Glutamatergic neuron (in vitro differentiated cells): ENCODE measurements at places on chromosomes 13 and 19. TPM values are rescaled to one million over a fixed set of nuclear protein-coding genes. Genes with fewer than 3 reads are reported as not detected.

Gene PGLYRP1
- total RNA-seq = not detected

Gene PCP2
- total RNA-seq = not detected

Gene PCDH17
- total RNA-seq = 51.8 TPM

Gene C19orf67
- 0.71 TPM for total RNA-seq

Gene NALCN
- total RNA-seq = 0.81 TPM

Gene MCEMP1
- total RNA-seq = not detected

Gene PTGIR
- 0.27 TPM for total RNA-seq

Gene SIGLEC8
- total RNA-seq = not detected

Gene QPCTL
- total RNA-seq = 2.6 TPM

Gene FUT1
- 4.4 TPM for total RNA-seq

DNA sequence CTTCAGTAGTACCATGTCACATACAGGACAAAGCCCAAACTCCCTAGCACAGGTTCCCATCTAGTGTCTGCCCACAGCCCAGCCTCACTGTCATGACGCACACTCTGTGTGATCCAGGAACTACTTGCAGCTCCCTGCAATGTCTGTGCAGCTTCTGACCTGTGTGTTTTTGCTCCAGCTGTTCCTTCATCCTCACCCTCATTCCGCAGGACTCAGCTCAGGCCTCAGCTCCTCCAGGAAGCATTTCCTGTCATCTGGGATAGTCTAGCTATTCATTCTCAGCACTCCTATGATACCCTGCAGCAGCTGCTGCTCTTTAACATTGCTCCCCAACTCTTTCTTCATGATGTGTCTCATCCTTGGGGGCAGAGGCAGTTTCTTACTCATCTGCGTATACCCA, 56.1 kb downstream of the ENOX1 start:
- peaks cover 1% of the 10 kb centered on the region for H3K27me3 ChIP-seq
- no peaks in the 10 kb centered on the region for H3K4me1 ChIP-seq
- H3K27ac ChIP-seq = no peak overlapping the region
- no peak for DNase-seq

GRCh38 chr13:21238267-21238666, 61.8 kb downstream of the MRPL57 start:
- no peak overlapping the region for H3K27ac ChIP-seq
- DNase-seq = no peak
- no peak overlapping the region for H3K4me3 ChIP-seq
- H3K4me1 ChIP-seq = no peaks in the 10 kb centered on the region
- H3K36me3 ChIP-seq = no peaks in the 10 kb centered on the region

DNA sequence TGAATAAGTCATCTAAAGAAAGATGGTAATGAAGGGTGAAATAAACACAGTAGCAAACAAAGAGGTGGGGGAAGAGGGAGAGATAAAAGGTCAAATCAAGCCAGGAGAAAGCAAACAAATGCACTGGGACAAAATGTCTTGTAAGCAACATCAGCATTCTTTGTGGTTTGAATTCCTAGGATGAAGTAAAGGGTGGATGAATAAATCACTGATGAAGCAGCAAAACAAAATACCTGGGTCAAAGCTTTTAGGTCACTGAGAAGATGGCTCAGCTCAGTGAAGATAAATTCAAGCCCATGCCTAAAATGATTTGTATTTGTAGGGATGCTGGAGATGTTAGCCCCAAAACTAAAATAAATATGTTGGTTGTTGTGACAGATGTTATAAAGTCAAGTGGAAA, 86.5 kb upstream of the FBXL3 start:
- H3K4me3 ChIP-seq = no peak overlapping the region
- no peaks in the 10 kb centered on the region for H3K4me1 ChIP-seq
- no peak overlapping the region for H3K27ac ChIP-seq
- H3K27me3 ChIP-seq = no peaks in the 10 kb centered on the region
- no peak for DNase-seq
- peaks cover 27% of the 10 kb centered on the region for H3K36me3 ChIP-seq

DNA sequence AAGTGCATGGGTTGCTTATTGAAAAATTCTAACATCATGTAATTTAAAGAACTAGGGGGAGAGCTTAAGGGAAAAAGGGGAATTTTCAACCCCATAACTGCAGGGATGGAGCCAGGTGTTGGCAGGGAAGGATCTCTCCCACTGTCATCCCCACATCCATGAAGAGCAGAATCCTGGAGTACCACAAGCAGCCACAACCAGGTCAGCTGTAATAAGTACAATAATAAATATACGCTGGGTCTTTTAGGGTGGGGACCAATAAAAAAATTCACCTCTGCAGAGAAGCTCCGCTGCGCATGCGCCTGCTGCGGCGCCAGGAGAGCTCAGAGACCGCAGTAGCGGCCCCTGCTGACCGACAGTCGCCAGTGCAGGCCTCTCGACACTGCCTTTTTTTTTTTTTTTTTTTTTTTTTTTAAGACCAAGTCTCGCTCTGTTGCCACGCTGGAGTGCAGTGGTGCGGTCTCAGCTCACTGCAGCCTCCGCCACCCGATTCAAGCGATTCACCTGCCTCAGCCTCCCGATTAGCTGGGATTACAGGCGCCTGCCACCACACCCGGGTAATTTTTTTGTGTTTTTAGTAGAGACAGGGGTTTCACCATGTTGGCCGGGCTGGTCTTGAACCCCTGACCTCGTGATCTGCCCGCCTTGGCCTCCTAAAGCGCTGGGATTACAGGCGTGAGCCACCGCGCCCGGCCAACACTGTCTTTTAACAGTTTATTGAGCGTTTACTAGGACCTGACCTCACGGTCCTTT, 2.5 kb upstream of the EEF2 start:
- H3K27ac ChIP-seq = peak overlapping the region; percentile 38
- peaks cover 7% of the 10 kb centered on the region for H3K27me3 ChIP-seq
- DNase-seq = peak; percentile 85
- H3K4me1 ChIP-seq = peaks cover 18% of the 10 kb centered on the region
- H3K4me3 ChIP-seq = peak overlapping the region; percentile 58

DNA sequence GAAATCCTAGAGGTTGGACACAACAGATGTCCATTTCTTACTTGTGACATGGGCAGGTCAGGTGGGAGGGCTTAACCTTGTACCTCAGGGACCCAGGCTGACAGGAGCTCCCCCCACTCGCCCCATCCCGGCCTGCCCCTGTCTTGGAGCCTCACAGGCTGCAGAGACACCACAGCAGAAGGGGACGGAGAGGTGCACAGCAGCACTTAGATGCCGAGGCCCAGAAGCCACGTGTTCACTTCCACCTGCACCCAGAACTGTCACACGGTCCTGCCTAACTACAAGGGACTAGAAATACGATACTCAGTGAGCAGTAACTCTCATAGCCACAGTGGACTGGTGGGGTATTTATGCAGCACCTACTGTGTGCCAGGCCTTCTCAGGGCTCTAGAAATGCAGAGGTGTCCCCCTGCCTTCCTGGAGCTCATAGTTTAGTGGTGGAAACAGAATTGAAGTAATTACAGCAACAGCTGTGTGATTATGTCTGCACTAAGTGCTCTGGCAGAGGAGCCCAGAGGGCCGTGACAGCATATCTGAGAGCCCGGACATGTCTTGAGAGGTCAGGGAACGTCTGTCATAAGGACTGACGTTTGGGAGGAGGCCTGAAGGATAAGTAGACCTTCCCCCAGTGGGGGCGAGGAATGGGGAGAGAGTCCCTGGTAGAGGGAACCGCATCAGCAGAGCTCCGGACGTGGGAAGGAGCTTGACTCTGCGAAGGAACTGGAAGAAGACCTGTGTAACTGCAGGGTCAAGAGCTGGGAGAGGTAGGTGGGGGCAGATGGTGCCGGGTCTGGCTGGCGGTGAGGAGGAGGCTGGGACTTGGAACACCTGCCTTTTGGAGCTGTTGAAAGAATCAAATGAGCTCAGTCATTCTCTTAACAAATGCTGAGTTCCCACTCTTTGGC, 130.0 kb downstream of the SIPA1L3 start:
- peaks cover 47% of the 10 kb centered on the region for H3K4me1 ChIP-seq

DNA sequence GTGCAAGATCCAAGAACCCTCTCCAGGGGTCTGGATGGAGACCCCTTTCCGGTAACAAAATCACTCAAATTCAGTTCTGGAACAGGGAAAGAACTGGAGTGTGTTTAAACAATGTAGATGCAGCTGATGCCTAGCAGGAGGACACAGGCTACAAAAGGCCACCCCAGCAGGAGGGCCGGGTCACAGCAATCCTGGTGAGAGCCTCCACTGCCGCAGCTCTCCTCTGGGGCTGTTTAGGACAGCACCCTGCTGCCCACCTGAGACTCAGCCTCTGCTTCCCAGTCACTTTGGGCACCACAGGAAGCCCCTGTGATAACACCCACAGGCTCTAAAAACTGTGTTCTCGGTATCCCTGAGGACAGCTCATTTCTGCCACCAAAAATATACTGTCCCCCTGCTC, 318.7 kb upstream of the NBEA start:
- no peaks in the 10 kb centered on the region for H3K4me1 ChIP-seq
- H3K27ac ChIP-seq = no peak overlapping the region
- H3K27me3 ChIP-seq = no peaks in the 10 kb centered on the region
- no peaks in the 10 kb centered on the region for H3K36me3 ChIP-seq
- no peak for DNase-seq

DNA sequence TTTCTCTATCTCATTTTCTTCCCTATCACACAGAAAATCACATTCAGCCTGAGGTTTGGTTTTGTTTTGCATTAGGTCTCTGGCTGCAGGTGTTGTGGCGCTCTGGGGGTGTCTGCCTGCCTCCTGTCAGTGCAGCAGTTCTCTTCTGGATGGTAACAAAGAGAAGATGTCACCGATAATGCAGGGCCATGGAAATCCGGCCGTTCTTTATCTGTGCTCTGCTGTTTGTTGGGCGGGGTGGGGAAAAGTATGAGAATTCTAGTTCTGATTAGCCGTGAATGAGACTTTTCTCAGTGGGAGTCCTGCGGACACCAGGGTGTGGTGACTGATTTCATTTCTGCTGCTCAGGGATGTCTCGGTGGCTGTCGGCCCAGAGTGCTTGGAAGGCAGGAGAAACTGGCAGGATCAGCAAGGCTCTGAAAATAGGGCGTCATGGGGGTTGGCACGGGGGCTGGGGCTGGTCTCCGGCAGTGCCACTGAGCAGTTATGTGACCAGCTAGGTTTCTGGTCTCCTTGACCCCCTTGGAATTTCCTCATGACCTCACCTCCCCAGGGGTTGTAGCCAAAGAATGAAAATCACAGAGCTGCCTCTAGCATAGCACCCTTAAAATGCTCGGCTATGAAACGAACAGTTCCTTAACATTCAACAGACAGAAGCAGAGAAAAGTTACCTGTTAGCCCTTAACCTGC, 5.0 kb downstream of the RNF113B start:
- H3K4me3 ChIP-seq = peak overlapping the region; percentile 66
- peak overlapping the region; percentile 75 for H3K27ac ChIP-seq
- H3K36me3 ChIP-seq = no peaks in the 10 kb centered on the region
- no peaks in the 10 kb centered on the region for H3K27me3 ChIP-seq

DNA sequence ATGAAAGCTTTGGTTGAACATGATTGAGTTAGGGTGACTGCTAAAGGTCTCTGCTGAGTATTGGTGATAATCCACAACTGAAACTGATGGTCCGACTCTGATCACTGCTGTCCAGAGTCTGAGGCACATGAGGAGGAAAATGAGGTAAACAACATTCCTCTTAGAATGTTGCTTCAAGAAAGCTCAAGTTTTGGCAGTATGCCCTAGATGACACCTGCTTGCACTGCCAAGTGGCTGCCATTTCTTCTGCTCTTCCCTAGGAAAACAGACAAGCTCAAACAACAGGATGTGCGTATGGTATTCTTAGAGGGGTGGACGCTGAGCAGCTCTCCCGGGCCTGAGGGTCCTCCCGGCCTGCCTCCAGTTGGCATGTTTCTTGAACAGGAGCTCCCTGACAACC, 15.2 kb upstream of the MTIF3 start:
- H3K36me3 ChIP-seq = peaks cover 5% of the 10 kb centered on the region
- no peak for DNase-seq
- peaks cover 2% of the 10 kb centered on the region for H3K27me3 ChIP-seq
- no peak overlapping the region for H3K4me3 ChIP-seq
- peaks cover 11% of the 10 kb centered on the region for H3K4me1 ChIP-seq

GRCh38 chr13:51577690-51578089, 6.6 kb upstream of the WDFY2 start:
- no peak overlapping the region for H3K4me3 ChIP-seq
- no peaks in the 10 kb centered on the region for H3K36me3 ChIP-seq
- H3K27ac ChIP-seq = no peak overlapping the region

- H3K27ac ChIP-seq = peak overlapping the region; percentile 93
- H3K27me3 ChIP-seq = peaks cover 2% of the 10 kb centered on the region
Observed at GRCh38 chr19:52898101-52898500, 666 bp upstream of the ZNF320 start.

DNA sequence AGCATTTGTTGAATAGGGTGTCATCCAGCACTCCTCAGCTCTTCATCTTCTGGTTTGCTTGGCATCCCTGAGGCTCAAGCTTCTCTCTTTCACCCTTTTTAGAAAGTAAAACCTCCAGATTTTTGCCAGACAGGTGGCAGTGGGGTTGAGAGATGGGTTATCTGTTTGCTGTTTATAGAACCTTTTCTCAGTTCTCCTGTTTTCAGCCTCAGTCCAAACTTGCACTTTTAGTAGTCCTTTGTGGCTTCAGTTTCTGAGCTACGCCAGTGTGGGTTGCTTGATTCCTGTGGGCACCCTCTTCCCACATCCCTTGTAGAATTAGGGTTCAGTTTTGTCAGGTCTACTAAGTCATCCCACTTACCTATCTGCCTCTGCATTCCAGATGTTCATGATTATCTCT, 147.9 kb downstream of the PAN3 start:
- no peaks in the 10 kb centered on the region for H3K27me3 ChIP-seq
- no peak for DNase-seq
- H3K4me1 ChIP-seq = no peaks in the 10 kb centered on the region
- no peak overlapping the region for H3K4me3 ChIP-seq
- no peak overlapping the region for H3K27ac ChIP-seq
- no peaks in the 10 kb centered on the region for H3K36me3 ChIP-seq

- no peak overlapping the region for H3K4me3 ChIP-seq
- no peak for DNase-seq
- peaks cover 10% of the 10 kb centered on the region for H3K4me1 ChIP-seq
Observed at GRCh38 chr19:55553217-55554182, 8.2 kb upstream of the SBK3 start.

GRCh38 chr13:97005625-97006262, 11.5 kb upstream of the OXGR1 start:
- H3K4me1 ChIP-seq = no peaks in the 10 kb centered on the region
- no peak overlapping the region for H3K4me3 ChIP-seq
- no peak overlapping the region for H3K27ac ChIP-seq
- no peak for DNase-seq

GRCh38 chr19:40341601-40342482, 6.4 kb downstream of the C19orf47 start:
- peak overlapping the region; percentile 43 for H3K27ac ChIP-seq
- H3K4me1 ChIP-seq = peaks cover 6% of the 10 kb centered on the region
- no peak for DNase-seq
- no peaks in the 10 kb centered on the region for H3K36me3 ChIP-seq
- H3K4me3 ChIP-seq = peak overlapping the region; percentile 3

GRCh38 chr13:34414616-34415015, 527.5 kb upstream of the NBEA start:
- peaks cover 4% of the 10 kb centered on the region for H3K4me1 ChIP-seq
- H3K27me3 ChIP-seq = no peaks in the 10 kb centered on the region
- no peak overlapping the region for H3K4me3 ChIP-seq
- no peaks in the 10 kb centered on the region for H3K36me3 ChIP-seq

GRCh38 chr13:23466144-23467002, 32.9 kb upstream of the SACS start:
- peak overlapping the region; percentile 98 for H3K27ac ChIP-seq
- peak; percentile 75 for DNase-seq
- H3K27me3 ChIP-seq = peaks cover 10% of the 10 kb centered on the region
- peak overlapping the region; percentile 86 for H3K4me3 ChIP-seq

- peaks cover 27% of the 10 kb centered on the region for H3K27me3 ChIP-seq
- DNase-seq = no peak
- H3K36me3 ChIP-seq = peaks cover 10% of the 10 kb centered on the region
- no peak overlapping the region for H3K27ac ChIP-seq
Observed at GRCh38 chr13:26756961-26757360, 3.6 kb downstream of the GPR12 start.
